ENCODE measurements at places on chromosomes 12 and 14.

DNA sequence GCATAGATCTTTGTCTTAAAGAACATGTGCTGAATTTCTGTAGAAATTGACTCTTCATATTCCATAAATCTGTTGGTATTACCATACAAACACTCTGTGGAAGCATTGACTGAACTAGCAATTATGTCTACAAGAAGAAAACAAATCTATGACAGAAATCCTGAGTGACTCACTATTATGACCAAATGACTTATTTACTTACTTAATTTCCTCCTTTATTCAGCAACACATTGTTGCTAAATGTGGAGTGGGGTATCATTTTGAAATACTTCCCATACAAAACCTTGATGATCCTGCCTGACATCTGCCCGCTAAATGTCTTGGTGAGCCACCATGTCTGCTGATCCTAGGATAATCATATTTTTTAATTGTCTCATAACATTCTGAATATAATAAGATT is 99.1 kb upstream of the SLCO1C1 start:
- DNase-seq, result no peak

GRCh38 chr14:91118511-91119068 is 4.7 kb downstream of the DGLUCY start:
- DNase-seq, result no peak

DNA sequence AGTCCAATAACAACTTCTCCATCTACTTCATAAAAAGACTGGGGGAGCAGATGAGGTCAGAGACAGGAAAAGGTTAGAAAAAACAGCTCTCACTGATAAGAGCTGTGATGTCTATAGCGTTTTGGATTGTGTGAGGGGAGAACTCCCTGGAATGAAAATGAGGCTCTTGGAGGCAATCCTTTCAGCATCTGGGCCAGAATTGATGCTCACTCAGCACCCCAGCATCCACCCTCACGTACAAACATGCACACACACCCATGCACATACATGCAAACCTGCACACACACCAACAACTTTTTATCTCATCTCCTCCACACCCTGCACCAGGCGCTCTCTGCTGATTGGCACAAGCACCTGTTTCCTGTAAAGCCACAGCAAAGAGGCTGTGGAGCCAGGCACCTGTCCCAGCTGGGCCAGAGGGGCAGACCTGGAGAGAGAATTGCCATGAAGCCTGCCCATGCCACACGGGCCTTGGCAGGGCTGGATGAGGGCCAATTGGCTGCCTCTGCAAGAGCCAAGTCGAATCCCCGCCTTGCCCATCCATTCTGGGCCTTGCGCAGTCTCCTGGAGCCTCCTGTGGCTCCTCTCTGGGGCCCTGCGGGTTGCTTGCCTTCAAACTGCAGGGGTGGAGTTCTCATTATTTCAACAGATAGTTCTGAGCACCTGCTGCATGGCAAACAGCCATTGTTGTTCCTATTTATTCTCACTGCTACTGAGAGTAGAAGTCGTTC is 53.1 kb downstream of the SYNE3 start:
- no peak for DNase-seq

- DNase-seq, result no peak
These were observed 33.2 kb downstream of the LRIG3 start for GRCh38 chr12:58887068-58887467.

DNA sequence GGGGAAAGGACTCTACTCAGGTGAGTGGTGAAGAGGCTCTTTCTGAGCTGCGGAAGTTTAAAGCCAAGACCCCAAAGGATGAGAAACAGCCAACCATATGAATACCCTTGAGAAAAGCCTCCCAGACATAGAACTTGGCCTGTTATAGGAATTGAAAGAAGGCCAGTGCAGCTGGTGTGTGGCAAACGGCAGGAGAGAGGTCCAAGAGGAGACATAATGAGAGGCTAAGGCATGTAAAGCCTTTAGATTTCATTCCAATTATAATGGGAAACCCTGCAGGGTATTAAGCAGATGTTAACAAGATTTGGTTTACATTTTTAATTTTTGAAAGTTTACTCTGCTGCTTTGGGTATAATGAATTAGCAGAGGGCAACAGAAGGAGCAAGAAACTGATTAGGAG is 552.1 kb upstream of the FBXO33 start:
- DNase-seq, result no peak

DNA sequence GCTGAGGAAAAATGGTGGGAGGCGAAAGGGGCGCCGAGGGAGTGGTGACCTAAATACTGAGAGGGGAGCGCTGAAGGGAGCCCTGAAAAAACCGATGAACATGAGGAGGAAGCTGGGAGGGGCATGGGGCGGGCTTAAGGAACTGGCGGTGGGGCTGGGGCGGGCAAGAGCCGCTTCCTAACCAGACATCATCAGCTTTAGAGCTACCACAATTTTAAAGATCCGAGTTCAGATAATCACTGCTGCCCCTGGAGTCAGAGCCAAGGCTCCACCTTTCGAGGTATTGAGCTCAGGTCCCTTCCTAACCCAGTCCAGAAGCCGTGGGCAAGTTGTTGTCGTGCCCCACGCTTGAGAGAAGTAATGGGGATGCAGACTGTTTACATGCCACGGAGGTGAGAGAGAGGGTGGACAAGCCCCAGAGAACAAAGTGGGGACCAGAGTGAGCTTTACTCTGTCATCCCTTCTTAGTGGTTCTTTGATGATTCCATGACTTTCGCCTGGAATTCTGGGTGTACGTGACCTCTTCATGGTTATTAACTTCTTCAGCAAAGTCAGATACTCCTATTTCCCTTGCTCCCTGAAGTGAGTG is 393 bp downstream of the ORMDL2 start:
- no peak for DNase-seq

DNA sequence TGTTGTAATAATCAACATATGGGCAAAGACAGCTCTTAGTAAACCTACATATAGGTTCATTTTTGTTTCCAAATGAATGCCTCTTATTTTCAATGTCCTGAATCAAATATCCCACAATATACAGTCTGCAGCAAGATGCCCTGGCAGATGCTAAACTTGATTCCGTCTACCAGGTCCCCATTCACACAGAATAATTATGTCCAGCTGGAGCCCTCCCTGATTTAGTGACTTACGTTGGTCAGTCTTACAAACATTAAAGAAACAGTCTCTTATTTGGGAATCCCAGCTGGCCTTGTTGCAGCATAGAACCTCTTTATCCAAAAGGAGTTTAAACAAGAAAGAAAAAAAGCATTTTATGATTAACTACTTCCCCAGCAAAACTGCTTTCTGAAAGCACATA is 82.7 kb upstream of the BMP4 start:
- no peak for DNase-seq

GRCh38 chr12:6165395-6165794 is 34.8 kb upstream of the CD9 start:
- no peak for DNase-seq

DNA sequence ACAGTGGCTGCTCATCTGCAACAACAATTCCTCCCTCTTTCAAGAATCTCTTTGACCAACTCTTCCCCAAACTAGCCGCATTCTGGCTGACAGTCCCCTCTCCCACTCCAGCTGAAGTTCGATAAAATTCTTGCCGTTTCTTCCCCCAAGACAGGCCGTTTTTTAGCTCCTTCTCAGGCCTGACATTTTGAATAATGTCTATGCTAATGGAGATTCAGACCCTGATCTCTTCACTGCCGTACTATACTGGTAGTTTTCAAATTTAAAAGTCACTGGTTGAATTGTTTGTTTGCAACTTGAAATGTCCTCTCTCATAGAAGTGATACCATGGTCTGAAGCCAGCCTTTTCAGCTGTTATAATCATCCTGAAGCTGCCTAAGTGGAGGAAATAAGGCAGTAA is 65.9 kb upstream of the AMN1 start:
- no peak for DNase-seq

DNA sequence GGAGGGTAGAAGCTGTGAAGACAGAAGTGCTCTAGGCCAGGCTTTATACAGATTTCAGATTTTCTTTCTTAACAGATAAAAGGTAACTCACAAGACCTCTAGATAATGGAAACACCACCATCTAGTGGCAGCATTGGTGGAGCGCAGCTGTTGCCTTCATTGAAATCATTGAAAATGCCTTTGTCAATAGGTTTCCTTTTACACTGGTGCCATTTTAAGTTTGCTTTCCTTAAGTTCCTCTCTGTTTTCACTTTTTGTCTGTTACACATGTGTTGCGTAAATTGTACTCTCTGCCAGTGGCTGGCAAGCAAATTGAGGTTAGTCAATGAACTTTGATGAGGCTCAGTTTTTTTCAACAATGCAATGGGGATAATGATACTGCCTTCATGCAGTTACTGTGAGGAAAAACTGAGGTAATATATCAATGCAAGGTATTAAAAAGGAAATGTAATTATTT is 31.1 kb downstream of the ALDH1L2 start:
- peak; percentile 49 for DNase-seq

DNA sequence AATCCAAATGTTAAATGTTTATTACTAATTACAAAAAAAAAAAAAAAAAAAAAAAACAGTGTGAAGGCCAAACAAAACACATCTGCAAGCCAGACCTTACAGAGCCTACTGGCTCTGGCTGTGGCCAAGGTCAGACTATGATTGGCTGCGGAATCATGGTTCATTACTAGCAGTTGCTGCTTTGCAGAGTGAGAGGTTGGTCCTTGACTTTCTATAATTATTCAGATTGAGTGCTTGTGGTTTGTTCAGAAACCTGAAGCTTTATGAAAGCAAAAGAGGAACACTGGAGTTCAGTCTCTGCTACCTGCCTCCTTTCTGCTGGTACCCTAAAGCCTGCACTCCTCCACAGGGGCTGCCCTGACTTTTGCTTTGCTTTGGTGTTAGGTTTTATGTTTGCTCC is 550.9 kb downstream of the BCL11B start:
- DNase-seq, result no peak

DNA sequence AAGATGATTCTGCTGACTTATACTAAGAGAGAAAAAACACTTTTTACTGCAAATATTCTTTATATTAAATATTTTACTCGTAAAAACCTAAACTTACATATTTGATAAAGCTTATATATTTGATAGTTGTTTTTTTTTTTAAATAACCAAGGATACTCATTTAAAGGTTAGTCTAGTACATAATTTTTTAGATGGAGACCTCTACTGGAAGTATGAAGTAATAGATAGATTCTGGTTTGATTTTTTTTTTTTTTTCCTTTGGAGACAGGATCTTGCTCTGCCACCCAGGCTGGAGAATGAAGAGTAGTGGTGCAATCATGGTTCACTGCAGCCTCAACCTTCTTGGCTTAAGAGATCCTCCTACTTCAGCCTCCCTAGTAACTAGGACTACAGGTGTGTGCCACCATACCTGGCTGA is 16.4 kb downstream of the ARID2 start:
- DNase-seq, result peak; percentile 43

DNA sequence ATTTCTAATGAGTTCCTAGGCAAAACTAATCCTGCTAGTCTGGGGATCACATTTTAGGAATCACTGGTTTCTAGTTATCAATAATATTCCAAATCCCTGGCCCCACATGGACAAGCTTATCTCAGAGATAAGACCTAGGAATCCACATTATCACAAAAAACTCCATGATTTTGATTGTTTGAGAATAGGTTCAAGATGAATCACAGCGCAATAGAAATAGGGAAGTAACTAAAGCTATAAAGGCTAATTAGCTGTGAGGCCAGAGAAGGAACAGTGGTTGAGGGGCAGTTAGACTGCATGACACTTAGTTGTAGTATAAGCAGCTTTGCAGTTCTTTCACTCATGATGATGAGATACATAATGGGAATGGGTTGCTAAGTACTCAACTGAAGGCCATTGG is 13.1 kb upstream of the ATP5F1B start:
- no peak for DNase-seq

GRCh38 chr12:57461276-57461916 is 1.8 kb downstream of the GLI1 start:
- no peak for DNase-seq

DNA sequence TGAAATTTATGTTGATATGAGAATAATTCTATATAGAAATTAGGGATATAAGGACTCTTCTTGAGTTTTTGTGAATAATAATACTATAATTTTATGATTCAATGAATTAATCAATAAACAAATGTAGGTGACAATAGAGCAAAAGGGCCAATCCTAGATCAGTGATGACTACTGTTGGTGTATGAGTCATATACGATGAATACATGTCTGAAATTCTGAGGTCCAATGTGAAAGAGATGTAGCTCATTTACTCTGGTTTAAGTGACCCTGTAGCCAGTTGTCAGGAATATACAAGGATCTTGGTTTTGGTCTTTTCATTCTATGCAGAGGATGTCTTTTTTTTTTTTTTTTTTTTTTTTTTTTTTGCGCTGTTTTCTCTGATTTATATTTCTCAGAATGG is 72.1 kb upstream of the RTL1 start:
- peak; percentile 75 for DNase-seq

GRCh38 chr14:74085047-74085637 is 386 bp downstream of the LIN52 start:
- peak; percentile 18 for DNase-seq

DNA sequence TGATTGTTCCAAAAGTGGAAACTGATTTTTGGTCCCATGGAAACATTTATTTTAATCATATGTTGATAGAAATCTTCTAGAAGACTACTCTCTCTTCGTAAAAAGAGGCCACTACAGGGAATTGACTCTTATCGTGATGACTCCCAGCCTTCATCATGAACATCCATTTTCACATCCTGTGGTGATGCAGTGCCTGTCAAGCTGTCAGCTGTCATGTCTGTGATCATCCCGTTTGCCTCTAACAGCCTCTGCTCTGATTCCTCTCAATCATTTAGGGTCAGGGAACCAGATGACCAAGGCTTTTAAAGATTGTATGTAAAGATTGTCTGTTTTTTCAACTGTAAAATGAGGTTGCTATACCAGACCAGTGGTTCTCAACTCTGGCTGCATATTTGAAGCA is 419.0 kb upstream of the MGAT4C start:
- DNase-seq, result no peak

- DNase-seq, result no peak
These were observed 368.0 kb downstream of the SEC23A start for GRCh38 chr14:38735005-38735404.

DNA sequence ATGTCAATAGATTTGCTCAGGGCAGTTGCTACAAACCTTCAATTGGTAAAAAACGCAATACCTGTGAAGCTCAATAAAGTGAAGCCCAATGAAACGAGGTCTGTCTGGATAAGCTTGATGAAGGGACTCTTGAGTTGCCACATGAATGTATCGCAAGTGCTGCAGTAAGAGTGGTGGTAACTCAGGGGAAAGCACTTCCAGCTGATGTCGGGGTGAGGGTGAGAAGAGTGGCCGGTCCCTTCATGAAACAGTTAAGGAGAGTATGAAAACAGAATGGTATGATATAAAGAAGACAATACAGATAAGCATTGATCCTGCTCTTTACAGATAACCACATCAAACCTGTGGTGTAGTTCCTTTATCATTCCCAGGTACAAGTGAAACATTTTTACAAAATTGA is 83.4 kb upstream of the EVL start:
- DNase-seq, result no peak

Measured in RCC 7860 (cell line).